Stimulated activated CD4-positive, alpha-beta T cell treated with anti-CD3 and anti-CD28 coated beads, TNF-alpha, amount 100 ng/mL, for 4 hours (primary cell): ENCODE measurements at places on chromosomes 5 and 9.

- no peak for DNase-seq
These were observed 12.4 kb downstream of the CEL start for GRCh38 chr9:133074111-133074651.

DNA sequence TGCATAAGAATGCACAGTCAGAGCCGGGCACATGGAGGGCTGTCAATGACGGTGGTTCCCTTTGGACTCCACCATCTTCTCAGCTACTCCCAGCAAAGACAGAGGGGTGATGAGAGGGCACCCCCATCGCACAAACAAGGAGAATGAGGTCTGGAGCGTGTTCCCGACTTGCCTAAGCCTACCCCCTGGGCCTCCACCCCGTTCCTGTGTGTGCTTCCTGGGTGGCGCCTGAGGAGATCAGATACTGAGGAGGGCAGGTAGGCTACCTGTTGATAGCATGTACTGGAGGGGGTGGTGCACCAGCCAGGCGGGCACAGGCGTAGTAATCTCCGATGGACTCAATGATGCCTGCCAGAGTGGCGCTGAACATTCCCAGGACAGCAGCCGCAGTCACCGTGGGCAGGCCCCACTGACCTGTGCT, 4.1 kb downstream of the SLC23A1 start:
- DNase-seq = no peak

- no peak for DNase-seq
These were observed 298.3 kb downstream of the ENC1 start for GRCh38 chr5:74342182-74342581.

GRCh38 chr5:56480705-56481427, 247.7 kb upstream of the ANKRD55 start:
- DNase-seq = no peak

GRCh38 chr5:27619982-27620381, 581.6 kb upstream of the CDH9 start:
- DNase-seq = no peak

DNA sequence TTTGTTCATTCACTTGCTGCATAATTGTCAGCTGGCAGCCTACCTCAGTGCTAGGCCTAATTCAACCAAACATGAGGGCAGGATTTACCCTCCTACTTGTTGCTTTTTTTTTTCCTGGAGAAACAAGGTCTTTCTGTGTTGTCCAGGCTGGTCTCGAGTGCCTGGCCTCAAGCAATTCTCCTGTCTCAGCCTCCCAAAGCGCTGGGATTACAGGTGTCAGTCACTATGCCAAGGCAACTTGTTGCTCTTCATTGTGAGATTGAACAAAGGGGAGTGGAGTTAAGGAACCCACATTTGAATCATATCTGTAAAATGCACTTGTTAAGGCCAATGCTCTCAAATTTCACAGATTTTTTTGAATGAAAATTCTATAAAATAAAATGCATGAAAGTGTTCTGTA, 380.5 kb downstream of the TMEM161B start:
- no peak for DNase-seq

DNA sequence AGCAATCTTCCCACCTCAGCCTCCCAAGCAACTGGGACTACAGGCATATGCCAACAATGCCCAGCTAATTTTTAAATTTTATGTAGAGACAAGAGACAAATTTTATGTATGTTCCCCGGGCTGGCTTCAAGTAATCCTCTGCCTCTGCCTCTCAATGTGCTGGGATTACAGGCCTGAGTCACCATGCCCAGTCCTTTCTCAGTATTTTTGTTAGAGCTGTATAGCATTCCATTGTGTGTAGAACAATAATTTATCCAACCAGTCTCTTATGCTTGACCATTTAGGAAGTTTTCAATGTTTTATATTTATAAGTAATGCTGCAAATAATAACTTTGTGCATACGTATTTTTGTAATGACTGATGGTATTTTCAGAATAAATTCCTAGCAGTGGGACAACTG, 38.9 kb upstream of the CTXN3 start:
- no peak for DNase-seq

- DNase-seq = no peak
These were observed 43.6 kb downstream of the NR3C1 start for GRCh38 chr5:143359869-143360268.

DNA sequence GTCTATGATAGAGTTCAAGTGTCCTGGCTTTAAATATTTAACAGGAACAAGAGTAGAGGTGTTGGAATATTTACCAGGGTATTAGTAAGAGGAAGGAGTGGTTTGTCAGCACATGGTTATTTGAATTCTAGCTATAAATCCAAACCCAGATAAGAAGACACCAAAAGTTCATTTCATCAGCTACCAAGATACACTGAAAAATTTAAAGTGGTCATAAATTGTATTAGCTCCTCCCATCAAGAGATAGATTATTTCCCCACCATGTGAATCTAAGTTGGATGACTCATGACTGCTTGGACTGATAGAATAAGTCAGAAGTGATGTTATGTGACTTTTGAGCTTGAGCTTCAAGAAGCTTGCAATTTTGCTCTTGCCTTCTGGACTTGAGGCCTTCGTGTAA, 72.1 kb upstream of the GRAMD2B start:
- DNase-seq = no peak

DNA sequence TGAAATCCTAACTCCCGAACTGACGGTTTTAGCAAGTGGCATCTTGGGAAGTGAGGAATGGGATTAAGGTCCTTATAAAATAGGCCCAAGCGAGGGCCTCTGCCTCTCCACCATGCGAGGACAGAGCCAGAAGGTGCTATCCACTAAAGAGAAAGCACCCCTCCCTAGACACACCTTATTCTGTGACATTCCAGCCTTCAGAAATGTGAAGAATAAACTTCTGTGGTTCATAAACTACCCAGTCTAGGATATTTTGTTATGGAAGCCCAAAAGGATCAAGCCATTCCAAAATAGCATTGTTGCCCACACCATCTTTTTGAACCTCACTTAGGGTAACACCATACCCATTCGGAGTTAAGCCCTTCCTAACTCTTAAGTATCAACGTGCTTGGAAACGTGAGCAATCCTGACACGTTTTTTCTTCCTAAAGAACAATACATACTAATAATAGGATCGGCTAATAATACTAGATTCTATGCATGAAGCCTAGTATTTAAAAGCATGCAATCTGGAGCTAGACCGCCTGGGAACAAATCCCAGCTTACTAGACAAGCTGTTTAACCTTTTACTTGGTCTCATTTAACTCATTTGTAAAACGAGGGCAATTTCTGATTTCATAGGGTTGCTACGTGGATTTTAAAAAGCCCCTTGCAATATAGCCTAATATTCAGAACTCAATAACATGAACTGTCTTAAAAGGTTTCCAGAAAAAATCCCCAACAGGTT, 1.1 kb upstream of the SMC2 start:
- no peak for DNase-seq

- no peak for DNase-seq
These were observed 2.8 kb upstream of the GADD45G start for GRCh38 chr9:89601856-89602562.

- no peak for DNase-seq
These were observed 54.8 kb upstream of the FAM120AOS start for GRCh38 chr9:93508207-93508606.

GRCh38 chr5:14252793-14253192, 109.7 kb downstream of the TRIO start:
- DNase-seq = no peak

- DNase-seq = no peak
These were observed 408.2 kb downstream of the PRR16 start for GRCh38 chr5:120872297-120872696.

DNA sequence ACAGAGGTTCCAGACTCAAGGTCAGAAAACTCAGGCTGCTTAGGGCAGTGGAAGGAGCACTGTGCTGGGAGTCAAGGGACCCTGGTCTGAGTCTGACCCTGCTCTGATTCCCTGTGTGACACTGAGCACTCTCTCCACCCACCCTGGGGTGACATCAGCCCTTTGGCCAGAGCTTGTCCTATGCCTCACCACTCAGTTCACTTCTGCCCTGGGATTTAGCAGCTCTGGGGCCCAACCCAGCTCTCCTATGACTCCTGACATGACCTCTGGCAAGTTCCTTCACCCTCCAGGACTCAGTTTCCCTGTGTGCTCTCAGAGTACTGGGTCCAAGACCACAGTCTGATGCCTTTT, 63.9 kb downstream of the FAM114A2 start:
- DNase-seq = no peak

- no peak for DNase-seq
These were observed 317 bp downstream of the DPP7 start for GRCh38 chr9:137114220-137114612.

DNA sequence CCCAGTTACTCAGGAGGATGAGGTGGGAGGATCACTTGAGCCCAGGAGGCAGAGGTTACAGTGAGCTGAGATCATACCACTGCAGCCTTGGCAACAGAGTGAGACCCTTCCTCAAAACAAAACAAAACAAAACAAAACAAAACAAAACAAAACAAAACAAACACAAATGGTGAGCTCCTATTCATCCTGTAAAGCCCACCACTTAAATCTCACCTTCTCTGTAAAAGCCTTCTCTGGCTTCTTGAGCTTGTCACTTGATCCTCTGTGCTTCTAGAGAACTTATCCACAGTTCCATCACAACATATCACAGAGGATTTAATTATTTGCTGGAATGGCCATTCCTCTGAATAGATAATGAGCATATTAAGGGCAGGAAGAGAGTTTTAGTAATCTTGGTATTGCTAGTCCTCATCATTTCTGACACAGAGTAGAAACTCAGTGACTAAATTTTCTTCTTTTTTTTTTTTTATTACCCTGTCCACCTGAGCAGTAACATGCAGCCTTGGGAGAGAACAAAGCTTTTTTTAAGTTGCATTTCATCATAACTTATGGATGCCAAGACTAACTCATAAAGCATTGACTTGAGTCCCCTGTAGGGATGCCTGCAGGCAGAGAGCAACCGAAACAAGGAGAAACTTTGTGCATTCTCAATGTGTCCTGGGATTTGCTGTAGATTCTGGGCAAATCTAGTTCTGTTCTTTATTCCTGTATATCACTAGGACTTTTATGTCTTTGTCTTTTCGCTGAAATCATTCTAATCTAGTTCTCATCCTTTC, 13.0 kb upstream of the HSPA9 start:
- DNase-seq = no peak

DNA sequence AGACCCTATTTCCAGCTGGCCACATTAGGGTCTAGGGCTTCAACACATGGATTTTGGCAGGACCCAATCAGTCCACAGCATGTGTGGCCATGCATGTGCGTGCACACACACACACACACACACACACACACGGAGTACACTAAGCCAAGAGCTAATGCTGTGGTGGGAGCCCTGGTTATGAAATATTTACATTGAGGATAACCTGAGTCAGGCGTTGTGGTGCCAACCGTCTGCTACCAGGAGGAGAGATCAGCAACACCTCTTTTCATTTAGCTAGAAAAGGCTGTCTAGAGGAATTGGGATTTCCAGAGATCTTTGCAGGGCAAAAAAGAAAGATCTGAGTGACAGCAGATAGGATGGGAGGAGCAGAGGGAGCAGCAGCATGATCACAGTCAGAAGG, 141.5 kb downstream of the TRPM3 start:
- no peak for DNase-seq

- DNase-seq = no peak
These were observed 545.9 kb upstream of the PTPRD start for GRCh38 chr9:11158676-11159075.

DNA sequence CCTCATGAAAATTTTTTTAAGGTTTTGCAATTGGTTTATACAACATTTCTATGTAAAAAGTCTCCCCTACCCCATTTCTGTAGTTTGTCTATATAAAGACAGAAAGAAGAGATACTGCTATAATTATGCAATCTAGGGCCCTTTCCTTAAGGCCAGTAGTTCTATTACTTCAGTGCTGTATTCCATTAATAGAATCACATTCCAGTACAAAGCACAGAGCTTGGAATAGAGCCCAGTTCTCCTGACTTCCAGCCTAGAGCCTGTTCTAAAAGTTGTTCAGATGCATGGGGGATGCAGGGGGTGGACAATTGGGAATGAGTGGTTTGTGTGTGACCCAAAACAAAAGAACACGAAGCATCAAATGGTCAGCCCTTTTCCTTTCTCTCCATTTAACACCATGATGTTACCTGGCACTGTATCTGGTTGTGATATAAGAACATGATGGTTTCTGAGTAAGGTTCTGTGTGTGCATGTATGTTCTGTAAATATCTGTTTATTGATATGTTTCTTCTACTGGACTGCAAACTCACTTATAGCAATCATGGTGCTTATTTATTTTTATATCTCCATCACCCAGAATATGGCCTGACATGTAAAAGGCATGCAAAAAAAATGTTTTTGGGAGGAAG, 8.2 kb upstream of the GRAMD2B start:
- DNase-seq = no peak

DNA sequence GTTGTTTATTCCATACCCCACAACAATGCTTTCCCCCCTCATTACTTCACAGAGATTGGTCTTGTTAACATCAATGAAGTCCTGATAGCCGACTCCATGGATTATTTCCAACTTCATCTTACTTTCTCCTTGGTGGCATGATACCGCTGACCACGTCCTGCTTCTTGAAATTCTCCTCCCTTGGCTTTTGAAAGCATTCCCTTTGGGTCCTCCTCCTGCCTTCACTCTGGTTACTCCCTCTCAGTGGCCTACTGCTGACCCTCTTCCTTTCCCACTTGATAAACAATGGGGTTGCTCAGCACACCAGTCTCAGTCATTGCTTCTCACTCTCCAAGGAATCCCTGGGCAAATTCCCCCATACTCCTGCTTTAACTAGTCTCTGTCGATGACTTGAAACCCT, 283.9 kb downstream of the SEC61B start:
- no peak for DNase-seq

GRCh38 chr5:389197-389821, 53.7 kb upstream of the EXOC3 start:
- no peak for DNase-seq

DNA sequence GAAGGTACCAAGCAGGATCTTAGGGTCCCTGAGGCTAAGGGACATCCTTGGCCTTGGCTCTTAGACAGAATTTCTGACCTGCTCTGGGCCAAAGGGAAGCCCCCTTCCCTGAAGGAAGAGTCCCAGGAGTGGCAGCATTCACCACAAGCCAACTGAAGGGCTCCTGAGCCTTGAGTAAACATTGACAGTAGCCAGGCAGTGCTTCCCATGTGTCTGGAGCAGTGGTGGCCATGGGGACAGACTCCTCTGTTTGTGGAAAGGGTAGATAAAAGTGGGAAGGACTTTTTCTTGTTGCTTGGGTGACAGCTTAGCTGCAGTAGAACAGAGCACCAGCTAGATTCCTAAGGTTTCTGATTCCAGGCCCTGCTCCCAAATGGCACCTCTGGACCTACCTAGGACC, 61.4 kb upstream of the VLDLR start:
- DNase-seq = no peak
